ENCODE measurements at places on chromosomes 3 and 15. TPM values are rescaled to one million over a fixed set of nuclear protein-coding genes. Genes with fewer than 3 reads are reported as not detected.

The CACNA2D3 gene
- not detected for total RNA-seq

The TGM4 gene
- not detected for total RNA-seq

The TMEM207 gene
- total RNA-seq: not detected

The PLCH1 gene
- total RNA-seq: 0.24 TPM

DNA sequence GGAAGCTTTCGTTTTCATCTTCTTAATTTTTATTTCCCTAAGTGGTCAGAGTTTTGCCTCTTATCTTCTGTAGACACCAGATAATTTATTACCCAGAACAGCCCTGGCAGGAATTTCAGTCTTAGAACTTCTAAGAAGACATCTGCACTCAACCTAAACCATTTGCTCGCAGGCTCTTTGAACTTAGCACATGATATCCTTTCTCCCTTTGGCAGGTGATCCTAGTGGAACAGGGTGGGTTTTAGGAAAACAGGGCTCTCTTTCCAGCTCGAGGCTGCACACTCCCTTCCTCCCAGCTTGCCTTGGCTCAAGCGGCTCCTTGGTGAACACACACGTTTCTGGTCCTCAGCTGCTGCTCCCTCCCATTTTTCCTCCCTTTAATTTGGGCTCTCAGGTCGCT, 116.5 kb downstream of the THSD4 start:
- ATAC-seq: no peak

- ATAC-seq: no peak
These were observed 60.4 kb downstream of the CACNA2D2 start for GRCh38 chr3:50442945-50443579.

- peak; percentile 55 for ATAC-seq
These were observed 53.1 kb downstream of the TP63 start for GRCh38 chr3:189684317-189684716.

GRCh38 chr3:474828-475227, 278.3 kb downstream of the CHL1 start:
- ATAC-seq: no peak

DNA sequence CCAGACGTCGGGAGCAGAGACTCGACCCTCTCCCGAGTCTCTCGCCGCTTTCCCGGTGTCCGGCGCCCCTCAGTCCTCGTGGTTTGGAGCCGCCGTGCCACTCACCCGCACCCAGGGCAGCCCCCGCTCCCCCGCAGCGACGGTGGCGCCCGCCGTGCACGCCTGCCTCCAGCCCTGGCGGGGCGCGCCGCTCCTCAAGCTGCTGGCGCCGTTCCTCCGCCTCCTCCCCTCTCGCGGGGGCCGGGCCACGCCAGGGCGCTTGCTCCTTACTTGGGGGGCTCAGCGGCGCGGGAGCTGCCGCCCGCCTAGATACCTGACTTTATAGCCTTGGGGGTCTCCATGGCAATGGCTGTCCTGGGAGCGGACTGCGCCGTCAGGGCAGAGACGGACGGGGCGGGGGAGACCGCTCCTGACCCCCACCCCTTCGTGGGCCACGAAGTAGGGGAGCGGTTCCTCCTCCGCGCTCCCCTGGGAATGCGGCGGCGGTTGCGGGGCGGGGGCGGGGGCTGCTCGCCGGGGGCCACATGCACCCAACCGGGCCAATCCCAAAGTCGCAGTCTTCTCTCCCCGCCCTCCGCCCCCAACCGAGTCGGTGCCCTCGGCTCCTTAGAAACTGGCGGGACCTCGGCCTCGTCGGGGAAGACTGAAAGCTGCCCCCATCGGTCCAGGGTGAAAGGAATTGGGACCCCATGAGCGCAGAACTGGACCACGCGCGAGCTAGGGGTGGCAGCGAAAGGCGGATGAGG, at the start of gene ANKRD63:
TSS of gene ANKRD63 (minus strand) at position 196 of the 746 bp plus-strand sequence. CDS start 478 bp downstream, outside the sequence.
- ATAC-seq: peak; percentile 52

DNA sequence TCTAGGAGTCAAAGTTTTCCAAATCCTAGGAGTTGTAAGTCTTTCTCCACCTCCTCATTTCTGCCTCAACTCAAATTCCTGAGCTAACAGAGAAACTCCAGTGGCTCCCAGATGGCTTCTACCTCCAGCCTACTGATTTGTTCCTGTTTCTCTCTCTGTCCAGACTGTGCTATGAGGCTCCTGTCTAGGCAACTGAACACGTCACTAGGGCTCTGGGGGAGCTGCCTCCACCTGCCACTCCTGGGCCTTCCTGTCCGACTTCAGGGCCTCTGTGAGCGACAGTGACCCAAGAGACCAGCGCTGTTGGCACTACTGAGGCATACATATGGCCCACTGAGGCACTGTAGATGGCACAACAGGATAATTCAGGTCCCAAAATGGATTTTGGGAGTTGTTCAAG, 71.4 kb downstream of the EXOG start:
- no peak for ATAC-seq

DNA sequence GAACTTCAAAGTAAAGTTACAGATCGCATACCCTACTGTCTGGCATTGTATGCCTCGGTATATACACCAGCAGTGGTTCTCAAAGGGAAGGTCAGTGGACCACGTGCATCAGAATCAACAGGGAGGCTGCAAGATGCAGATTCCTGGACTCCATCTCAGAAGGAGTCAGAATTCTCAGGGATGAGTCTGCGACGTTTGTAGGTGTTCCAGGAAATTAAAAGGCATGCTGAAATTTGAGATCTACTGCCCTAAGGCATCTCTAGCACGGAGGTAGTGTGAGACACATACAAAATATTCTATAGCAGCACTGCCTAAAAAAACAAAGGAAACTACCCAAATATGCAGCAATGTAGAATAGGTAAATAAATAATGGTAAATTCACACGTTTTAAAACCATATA, 136.8 kb upstream of the BNIP2 start:
- ATAC-seq: no peak

- peak; percentile 30 for ATAC-seq
These were observed 762 bp downstream of the NCK1 start for GRCh38 chr3:136862617-136863322.

GRCh38 chr3:70658513-70659310, 346.3 kb upstream of the MDFIC2 start:
- ATAC-seq: no peak

DNA sequence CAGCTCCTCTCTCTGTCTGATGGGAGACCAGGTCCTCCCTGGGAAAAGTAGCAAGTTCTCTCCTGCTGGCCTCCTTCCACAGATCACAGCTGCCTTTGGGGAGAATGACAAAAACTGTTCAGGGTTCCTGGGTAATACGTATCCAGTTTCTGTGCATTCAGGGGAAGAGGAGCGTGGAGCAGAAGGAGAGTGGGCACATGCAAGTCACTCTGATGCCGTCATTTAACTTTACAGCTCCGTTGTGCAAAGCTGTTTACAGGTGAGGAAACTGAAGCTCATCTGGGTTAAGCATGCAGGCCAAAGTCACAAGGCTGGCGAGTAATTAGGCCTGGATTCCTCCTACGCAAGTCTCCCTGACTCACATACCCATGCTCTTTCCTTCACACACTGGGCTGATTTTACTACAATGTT, 7.5 kb upstream of the TM4SF1 start:
- ATAC-seq: no peak

- ATAC-seq: no peak
These were observed 275.8 kb upstream of the RBMS3 start for GRCh38 chr3:29004885-29005599.

- ATAC-seq: no peak
These were observed 38.5 kb upstream of the MRPL3 start for GRCh38 chr3:131541288-131541687.

GRCh38 chr3:140760324-140761075, 82.6 kb downstream of the TRIM42 start:
- no peak for ATAC-seq

GRCh38 chr15:63388511-63388910, 6.9 kb upstream of the CA12 start:
- ATAC-seq: no peak

- ATAC-seq: no peak
These were observed 76.4 kb downstream of the ZPLD1 start for GRCh38 chr3:102511168-102511567.

DNA sequence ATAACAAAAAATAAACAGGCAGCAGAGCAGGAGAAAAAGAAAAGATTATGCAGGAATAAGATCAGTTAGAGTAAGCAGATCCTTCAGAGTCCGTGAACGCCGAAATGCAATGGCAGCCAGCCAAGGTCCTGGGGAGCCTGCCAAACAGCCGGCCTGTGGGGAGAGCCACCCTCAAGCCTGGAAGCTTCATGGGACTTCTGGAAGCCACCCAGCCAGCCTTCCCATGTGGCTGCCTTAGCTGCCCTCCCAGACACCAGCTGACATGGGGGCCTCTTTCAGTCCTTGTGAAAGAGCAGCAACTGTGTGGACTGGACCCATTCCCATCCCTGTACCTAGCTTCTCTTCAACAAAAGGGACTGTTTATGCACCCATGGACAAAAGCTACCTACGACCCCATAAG, 64.9 kb upstream of the RAD18 start:
- ATAC-seq: no peak
